Fibroblast of the conjunctiva (primary cell): ENCODE measurements at places on chromosomes 12 and 14.

GRCh38 chr12:93671044-93671443 is 6.1 kb upstream of the CRADD start:
- DNase-seq = no peak

- no peak for DNase-seq
Measured at GRCh38 chr12:59147791-59148190, 227.5 kb upstream of the LRIG3 start.

- DNase-seq = no peak
Measured at GRCh38 chr12:40730281-40730680, 38.0 kb downstream of the CNTN1 start.

DNA sequence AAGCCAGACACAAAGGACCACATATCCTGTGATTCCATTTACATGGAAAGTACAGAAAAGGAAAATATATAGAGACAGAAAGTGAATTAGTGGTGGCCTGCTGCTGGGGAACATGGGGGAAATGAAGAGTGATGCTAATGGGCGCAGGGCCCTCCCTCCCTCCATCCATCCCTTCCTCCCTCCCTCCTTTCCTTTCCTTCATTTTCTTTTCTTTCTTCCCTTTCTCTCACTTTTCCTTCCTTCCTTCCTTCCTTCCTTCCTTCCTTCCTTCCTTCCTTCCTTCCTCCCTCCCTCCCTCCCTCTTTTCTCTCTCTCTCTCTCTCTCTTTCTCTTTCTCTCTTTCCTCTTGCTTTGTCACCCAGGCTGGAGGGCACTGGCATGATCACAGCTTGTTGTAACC is 37.3 kb downstream of the ARL6IP4 start:
- no peak for DNase-seq

- no peak for DNase-seq
Measured at GRCh38 chr12:129672110-129672509, 231.7 kb downstream of the TMEM132D start.

GRCh38 chr12:115444346-115444745 is 760.4 kb upstream of the TBX3 start:
- DNase-seq = no peak

GRCh38 chr12:54701940-54702592 is 53.9 kb upstream of the DCD start:
- peak; percentile 30 for DNase-seq

GRCh38 chr14:69357544-69358200 is 40.4 kb downstream of the ERH start:
- no peak for DNase-seq

DNA sequence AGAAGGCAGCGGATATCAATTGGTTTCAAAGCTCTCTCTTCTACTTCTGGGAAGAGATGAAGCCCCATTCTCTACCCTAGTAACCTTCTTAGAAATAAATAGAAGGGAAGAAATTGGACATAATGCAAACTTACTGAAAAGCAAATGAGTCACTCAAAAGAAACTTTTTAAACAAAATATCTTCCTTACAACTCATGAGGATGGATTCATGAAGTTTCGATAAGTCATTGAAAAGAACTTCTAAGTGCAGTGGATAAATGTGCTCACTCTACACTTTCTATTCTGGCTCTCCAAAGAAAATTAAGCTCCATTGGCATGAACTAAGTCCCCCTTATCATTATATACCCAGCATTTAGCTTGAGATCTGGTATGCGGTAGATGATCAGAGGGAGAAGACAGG is 899.5 kb downstream of the RPS29 start:
- no peak for DNase-seq

GRCh38 chr12:75554556-75554880 is 43.1 kb upstream of the KRR1 start:
- no peak for DNase-seq

- no peak for DNase-seq
Measured at GRCh38 chr12:71594214-71594948, 69.3 kb downstream of the ZFC3H1 start.

DNA sequence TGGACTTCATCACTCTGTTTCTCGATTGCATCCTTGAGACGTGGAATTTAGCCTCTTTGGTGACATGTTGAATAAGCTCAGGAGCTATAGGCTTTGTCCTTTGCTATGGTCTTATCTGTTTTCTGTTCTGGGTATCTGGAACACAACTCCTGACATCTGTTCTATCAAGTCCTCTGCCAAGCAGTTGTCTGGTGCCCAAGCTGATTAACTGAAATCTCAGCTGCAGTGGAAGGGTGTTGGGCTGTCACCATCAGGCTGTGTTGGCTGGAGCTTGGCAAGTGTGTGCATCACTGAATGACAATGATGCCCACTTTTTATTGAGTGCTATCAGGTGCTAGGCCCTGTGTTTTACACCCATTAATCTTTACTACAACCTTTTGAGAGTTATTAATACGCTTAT is 77.8 kb downstream of the SMOC1 start:
- no peak for DNase-seq

GRCh38 chr12:130655881-130656280 is 60.2 kb downstream of the RIMBP2 start:
- no peak for DNase-seq

DNA sequence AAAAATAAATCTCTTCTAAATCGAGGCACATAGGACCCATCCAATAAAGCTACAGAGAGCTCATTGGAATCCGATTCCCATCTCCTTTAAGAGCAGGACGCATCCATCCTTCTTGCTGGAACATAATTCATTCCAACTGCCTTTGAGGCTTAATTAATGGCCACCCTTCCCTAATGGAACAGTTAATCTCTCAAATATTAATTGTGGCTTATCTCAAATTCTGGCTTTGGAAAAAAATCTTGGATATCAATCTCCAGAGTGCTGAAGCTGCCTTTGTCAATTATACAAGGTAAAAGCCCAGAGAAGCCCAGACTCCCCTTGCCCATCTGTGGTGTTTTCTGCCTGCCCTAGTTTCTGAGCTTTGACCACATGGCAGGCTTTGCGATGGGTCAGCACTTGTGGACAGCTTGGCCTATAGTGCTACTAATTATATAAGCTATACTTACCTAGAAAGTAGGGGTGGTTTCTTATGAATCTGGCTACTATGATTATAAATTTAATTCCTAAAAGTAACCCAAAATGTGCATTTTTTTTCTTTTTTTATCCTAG is 246.3 kb downstream of the NUAK1 start:
- DNase-seq = no peak

- DNase-seq = no peak
Measured at GRCh38 chr14:90592655-90593054, 195.8 kb downstream of the CALM1 start.

DNA sequence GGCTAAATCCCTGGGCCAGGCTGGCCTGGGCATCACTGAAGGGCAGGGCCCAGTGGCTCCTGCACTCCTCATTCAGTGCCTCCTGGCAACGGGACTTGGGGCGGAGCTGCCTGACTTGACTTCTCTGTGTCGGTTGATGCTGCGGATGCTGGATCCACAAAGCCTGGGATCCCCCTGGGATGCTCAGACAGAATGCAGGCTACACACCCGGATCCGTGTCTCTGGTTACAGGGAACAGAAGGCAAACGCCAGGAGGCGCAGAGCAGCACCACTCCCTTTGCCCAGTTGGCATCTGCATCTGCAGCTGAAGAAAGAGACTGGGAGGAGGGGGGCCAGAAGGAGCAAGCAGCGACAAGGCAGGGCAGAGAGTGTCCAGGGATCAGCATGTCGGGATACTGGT is 154.5 kb upstream of the FKBP4 start:
- DNase-seq = peak; percentile 68

GRCh38 chr14:20440882-20441281 is 4.9 kb upstream of the KLHL33 start:
- DNase-seq = no peak

DNA sequence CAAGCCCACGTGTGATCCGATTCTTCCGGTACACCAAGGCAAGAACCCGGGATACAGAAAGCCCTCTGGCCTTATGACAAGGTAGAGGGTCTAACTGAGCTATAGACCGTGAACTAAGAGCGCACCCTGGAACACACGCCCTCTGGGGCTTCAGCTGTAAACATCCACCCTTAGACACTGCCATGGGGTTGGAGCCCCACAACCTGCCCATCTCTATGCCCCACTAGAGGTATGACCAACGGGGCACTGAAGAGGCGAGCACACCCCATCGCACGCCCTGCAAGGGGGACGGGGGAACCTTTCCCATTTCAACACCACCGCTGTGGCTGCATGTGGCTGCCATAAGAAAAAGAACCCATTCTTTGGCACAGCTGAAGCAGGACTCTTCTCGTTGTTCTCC is 1206.0 kb upstream of the TMEM132C start:
- no peak for DNase-seq

GRCh38 chr14:92819011-92819597 is 25.0 kb downstream of the GOLGA5 start:
- DNase-seq = no peak

- no peak for DNase-seq
Measured at GRCh38 chr14:71918955-71919354, 13.3 kb upstream of the RGS6 start.

DNA sequence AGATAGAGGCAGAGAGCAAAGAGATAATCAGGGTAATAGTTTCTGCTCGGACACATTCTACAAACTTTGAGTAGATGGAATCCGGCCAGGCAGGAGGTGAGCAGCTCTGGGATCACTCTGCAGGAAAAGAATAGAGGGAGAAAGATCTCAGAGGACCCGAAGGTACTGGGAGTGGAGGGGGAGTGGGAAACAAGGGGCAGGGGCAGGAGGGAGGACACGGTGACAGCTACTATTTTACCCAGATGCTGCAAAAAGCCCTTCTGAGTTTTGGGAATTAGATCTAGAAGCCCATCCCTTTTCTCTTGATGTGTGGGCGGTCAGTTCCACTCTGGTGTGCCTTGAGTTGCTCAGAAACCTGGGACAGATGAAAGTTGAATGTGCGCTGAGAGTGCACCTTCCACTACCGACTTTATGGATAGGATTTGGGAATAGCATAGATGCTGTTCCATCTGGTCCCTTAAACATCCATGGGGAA is 556 bp downstream of the GPRC5A start:
- DNase-seq = no peak

DNA sequence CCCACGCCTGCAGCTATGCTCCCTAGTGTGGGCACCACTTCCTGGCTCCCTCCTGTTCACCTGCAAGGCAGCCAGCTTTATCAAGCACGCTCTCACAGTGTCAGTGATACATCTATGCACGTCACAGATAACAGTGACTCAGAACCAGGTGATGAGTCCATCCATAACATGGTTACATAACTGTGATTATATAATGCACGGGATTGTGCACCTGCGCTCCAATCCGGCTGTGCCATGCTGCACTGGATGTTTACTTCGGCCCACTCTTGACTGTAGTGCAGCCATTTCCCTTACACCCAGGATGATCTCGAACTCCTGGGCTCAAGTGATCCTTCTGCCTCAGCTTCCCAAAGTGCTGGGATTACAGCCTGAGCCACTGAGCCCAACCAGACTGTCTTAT is 38.4 kb upstream of the CEP83 start:
- no peak for DNase-seq

DNA sequence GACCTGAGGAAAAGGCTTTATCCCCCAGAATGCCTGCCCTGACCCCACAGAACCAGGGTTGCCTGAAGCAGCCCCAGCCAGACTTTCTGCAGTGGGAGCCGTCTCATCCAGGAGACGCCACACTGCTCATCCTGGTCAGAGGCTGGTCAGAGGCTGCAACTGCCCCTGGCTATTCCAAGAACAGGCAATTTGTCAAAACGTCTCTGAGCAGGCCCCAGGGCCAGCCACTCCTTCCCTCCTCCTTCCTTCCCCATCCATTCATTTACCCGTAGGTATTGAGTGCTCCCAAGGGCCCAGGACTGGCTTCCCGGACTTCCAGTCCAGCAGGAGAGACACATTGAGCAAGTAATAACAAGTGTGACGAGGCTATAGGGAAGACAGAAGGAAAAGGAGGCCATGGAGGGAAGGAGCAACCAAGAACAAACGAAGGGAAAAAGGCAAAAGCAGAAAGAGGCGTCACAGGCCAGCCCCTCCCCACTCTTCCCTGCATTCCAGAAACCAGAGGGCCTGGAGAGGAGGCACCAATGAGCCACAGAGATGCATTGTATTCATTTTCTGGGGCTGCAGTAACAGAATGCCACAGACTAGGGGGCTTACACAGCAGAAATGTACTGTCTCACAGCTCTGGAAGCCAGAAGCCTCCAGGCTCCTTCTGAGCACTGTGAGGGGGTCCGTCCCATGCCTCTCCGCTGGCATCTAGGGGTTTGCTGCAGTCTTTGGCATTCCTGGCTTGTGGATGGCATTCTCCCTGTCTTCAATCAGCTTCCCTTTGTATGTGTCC is 21.0 kb upstream of the CD9 start:
- no peak for DNase-seq

- DNase-seq = no peak
Measured at GRCh38 chr14:83071888-83072501, 1538.3 kb upstream of the SEL1L start.

- DNase-seq = no peak
Measured at GRCh38 chr12:75672200-75672599, 160.8 kb upstream of the KRR1 start.

GRCh38 chr12:121801595-121802484 is 2.0 kb upstream of the SETD1B start:
- DNase-seq = no peak

DNA sequence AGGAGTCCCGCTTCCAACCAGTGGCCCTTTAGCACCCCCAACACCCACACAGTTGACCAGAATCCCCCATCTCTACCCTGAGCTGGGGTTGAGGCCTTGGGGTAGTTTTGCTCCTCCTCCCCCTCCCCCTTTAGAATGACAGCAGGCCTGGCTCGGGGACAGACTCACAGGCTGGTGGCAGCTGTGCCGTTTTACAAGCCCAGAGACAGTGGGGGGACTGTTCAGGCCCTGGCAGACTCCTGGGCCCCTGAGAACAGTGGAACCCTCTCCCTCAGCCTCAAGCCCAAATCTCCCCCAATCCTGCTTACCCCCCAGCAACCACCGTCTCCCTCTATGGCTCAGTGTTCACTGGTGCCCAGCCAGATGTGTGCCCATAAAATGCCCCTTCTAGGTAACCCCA is 10.1 kb downstream of the TMEM119 start:
- DNase-seq = no peak

DNA sequence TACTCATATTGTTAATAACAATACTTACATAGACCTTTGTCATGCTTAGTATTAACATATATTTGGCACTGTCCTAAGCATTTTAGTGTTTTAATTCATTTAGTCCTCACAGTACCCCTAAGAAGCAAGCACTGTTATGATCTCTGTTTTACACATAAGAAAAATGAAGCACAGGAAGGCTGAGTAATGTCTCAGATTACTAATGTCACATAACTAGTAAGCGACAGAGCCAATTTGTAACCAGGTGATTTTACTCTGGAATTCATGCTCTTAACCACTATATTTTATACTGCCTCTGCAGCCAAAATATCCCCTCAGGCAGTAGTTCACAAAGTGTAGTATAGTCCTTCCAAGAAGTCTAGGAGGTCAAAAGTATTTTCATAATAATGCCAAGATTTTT is 20.3 kb downstream of the TMEM253 start:
- no peak for DNase-seq

DNA sequence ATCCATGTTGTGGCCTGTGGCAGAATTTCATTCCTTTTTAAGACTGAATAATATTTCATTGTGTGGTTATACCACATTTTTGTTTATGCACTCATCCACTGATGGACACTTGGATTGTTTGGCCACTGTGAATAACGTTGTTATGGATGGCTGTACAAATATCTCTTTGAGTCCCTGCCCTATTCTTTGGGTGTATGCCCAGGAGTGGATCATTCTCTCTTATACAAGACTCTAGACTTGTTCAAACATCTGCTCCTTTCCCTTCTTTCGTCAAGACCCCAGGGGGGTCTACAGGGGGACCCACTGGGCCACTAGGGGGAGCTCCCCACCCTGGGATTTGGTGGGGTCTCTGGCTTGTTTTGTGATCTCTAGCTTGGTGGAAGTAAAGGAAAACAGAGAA is 77.4 kb downstream of the FBXL14 start:
- DNase-seq = peak; percentile 79

- DNase-seq = no peak
Measured at GRCh38 chr12:10965476-10965875, 21.2 kb downstream of the TAS2R50 start.
